ENCODE measurements at places on chromosomes 3 and 15.

GRCh38 chr3:88142094-88142624 is 7.6 kb upstream of the C3orf38 start:
- peak; percentile 12 for DNase-seq

- no peak for DNase-seq
Measured at GRCh38 chr15:42175671-42176070, 19.2 kb upstream of the PLA2G4F start.

GRCh38 chr15:66698318-66698961 is 3.6 kb upstream of the SMAD6 start:
- no peak for DNase-seq

DNA sequence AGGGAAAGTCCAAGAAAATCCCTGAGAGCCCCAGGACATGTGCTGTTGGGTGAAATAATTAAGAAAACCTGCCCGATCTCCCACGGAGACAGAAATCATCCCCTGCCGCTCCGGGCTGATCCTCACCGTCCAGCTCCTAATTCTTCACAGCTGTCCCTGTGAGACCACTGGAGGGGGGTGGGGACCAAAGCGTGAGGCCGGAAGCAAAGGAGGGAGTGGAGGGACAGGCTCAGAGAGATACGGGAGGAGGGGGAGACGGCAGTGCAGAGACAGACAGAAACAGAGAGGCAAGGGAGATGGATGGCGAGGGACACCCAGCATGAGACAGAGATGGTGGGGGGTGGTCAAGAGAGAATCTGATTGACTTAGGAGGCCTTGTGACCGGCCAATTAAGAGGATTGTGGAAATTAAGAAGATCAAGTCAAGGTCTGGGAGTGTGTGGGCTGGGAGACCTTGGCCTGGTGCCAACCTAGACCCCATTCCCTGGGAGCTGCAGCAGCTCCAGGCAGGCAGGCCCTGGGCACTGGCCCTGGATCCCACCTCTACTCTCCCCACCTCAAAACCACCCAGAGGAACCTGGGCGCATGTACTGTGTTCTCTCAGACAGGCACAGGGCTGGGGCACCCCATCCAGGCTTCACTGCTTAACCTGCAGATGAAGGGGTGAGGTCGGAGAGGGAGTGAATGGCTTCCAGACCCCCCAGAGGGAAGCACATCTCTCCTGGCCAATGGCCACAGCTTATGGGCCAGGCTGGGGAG is 113.2 kb upstream of the ALDH1A3 start:
- DNase-seq = no peak

All from activated CD4-positive, alpha-beta T cell treated with anti-CD3 and anti-CD28 coated beads, Interleukin-2, amount 50 U/mL, for 16 hours (primary cell).